NCI-H146 (cell line): ENCODE measurements at places on chromosomes 7 and 10.
A peak's percentile ranks its signal among the peaks of the same experiment; 100 is the strongest.

DNA sequence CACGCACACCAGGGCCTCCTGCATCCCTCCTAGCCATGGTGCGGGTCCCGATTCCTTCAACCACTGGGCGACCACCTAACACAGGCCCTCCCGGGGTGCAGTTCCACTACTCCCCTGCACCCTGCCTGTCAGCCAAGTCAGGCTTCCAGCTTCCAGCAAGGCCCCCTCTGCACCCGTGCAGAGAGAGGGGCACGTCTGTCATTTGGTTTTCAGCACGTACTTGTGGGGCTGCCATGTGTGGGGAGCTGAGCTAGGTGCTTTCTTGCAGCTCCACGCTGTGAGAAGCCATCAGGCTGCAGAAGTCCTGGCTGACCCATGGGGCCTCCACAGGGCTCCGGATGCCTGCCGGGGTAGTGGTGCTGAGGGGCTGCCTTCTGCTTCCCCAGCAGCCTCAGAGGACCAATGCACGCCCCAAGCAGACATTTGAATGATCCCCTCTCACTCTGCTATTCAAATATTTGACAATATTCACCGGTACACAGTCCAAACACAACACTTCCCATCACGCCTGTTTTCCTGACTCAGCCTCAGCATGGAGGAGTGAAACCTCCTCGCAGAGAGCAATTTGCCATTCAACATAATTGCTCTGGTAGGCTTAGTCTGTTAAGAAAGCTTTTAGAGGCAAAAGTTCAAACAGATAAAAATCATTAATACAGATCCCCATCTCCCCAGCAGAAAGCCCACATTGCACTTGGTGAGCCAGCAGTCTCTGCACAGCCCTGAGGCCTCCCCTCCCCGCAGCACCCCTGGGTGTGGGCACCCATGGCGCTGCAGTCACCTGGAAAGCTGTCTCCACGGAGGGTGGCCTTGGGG, 449.9 kb downstream of the PTPRN2 start:
- no peak for DNase-seq

DNA sequence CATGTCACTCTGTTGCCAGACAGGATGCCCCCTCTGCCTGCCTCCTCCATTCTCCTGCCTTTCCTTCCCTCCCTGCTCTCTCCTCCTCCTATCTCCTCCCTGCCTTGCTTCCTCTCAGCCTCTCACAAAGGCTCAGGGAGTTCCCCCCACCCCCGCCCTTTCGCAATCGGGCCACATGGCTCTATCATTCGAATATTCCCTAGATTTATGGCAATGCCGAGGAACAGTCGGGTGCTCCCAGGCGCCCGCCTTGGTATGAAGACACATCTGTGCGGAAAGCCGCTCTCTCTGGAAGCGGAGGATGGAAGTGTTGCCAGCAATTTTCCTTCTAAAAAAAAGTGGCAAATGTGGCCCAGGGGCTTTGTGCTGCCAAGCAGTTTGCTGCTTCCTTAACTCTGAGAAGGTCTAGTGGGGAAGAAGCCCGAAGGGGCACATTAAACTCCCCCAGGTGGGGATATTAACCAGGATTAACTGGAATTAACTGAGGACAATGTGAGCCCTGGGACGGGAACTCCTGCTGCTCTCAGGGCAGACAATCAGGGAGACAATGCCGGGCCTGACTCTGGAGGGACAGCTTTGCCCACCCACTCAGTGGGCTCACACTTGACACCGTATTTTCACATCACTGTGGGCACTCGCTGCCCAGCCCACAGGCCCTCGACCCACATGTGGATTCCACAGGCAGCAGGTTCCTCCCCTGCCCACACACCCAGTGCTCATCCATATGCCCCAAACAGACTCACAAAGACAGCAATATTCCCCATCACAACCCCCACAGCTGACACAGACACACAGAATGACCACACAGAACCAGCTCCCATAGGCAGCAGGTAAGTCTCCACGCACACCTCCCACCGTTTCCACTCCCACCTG, 88.4 kb upstream of the SMNDC1 start:
- DNase-seq = no peak

GRCh38 chr10:71623098-71623985, 96.2 kb downstream of the C10orf105 start:
- no peak for DNase-seq

- DNase-seq = peak; percentile 69
These were observed 14.0 kb downstream of the GATAD1 start for GRCh38 chr7:92461027-92462003.

DNA sequence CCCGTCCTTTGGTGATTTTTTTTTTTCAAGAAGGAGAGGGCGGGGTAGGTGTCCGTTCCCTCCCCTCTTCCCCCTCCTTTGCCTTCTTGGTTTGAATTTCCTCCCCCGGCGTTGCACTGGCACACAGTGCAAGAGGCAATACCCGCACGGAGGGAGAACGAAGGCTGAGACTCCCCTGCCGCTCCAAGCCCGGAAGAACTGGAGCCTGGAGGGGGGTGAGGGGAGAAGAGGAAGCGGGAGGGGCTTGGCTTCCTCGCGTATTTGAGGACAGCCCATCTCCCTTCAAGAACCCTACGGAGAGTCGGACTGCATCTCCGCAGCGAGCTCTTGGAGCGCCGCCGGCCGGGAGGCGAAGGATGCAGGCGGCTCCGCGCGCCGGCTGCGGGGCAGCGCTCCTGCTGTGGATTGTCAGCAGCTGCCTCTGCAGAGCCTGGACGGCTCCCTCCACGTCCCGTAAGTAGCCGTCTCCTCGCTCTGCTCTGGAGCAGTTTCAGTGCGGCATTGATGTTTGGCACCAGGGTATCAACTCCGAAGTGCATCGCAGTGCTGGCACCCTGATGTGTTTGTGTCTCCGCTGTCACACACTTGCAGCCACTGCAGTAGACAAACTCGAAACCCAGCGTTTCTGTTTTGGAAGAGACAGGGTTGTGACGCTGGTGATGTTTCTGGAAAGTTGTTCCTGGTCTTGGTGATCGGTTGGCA, at the start of gene CNTNAP2:
CNTNAP2 (plus strand) TSS at position 281 of the 702 bp plus-strand sequence; CDS start at position 357, 76 bp downstream.
- peak; percentile 94 for DNase-seq

GRCh38 chr10:35606430-35606829, 1.3 kb downstream of the GJD4 start:
- DNase-seq = no peak

- no peak for DNase-seq
These were observed 66.3 kb downstream of the PRKAG2 start for GRCh38 chr7:151810441-151811232.

DNA sequence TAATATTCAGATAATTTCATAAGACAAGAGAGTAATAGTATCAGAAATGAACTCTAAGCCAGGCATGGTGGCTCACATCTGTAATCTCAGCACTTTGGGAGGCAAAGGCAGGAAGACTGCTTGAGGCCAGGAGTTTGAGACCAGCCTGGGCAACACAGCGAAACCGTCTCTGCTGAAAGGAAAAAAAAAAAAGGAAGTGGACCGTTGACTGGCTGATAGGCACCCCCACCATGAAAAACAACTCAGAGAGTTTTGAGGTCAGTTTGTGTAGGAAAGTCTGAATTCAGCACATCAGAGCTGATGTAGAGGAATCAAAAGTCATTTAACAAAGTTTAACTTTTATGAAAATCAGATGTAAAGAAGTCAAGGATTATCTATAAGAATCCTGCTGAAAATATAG, 63.2 kb upstream of the AMPH start:
- DNase-seq = no peak

GRCh38 chr10:14751014-14751896, 23.4 kb downstream of the FAM107B start:
- peak; percentile 56 for DNase-seq

DNA sequence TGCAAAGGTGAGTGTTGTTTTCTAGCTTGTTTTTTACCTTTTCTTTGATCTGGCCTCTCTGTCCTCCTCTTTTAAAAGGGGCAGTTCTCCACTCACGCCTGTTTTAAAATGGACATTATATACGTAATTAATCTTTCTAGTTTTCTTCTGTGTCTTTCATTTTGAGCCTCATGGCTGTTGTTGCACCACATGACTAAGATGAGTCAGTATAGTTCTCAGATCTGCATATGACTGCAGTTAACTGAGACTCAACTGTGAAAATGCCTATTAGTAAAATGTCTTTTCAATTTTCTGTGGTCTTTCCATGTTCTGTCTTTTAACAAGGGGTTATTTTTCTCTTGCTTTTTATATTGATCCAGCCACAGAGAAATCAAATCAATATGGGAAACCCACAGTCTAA, 296.1 kb downstream of the CDK14 start:
- DNase-seq = no peak

- DNase-seq = no peak
These were observed 105.5 kb upstream of the MKLN1 start for GRCh38 chr7:131222171-131222570.

DNA sequence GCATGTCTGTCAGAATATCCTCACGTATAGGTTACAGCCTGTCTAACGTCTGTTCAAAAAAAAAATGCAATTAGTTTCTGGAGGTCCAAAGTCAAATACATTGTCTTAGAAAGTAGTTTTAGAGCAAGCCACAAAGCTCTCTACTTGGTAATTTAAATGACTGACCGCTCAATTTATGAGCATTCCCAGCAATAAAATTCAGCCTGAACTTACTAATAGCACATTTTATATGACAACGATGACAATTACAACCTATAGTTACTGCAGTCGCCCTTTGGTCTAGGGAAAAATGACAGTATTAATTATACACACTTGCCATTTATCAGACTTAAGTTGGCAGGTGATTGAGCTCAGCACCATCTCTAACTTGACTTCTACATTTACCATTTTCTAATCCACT, 425.8 kb upstream of the STEAP1 start:
- DNase-seq = no peak

GRCh38 chr7:114104035-114104434, 185.2 kb upstream of the PPP1R3A start:
- DNase-seq = no peak

DNA sequence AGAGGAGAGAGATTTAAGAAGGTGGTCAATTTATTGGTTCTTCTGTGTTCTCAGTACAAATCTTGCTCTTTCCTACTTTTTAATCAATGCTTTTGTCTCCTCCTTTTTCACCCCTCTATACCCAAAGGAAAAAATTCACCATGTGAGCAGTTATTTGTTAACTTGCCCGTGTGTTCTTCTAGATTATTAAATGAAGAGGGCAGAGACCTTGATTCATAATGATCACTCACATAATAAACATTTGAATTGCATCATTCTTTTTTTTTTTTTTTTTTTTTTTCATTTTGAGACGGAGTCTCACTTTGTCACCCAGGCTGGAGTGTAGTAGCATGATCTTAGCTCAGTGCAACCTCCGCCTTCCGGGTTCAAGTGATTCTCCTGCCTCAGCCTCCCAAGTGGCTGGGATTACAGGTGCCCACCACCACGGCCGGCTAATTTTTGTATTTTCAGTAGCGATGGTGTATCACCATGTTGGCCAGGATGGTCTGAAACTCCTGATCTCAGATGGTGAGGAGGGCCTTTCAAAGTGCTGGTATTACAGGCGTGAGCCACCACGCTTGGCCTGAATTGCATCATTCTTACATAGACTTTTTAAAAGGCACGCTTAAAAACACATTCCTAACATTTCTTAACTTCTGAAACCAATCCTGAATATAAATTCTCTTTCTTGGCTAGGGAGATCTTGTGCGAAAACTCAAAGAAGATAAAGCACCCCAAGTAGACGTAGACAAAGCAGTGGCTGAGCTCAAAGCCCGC, 3.6 kb downstream of the GARS1 start:
- no peak for DNase-seq

DNA sequence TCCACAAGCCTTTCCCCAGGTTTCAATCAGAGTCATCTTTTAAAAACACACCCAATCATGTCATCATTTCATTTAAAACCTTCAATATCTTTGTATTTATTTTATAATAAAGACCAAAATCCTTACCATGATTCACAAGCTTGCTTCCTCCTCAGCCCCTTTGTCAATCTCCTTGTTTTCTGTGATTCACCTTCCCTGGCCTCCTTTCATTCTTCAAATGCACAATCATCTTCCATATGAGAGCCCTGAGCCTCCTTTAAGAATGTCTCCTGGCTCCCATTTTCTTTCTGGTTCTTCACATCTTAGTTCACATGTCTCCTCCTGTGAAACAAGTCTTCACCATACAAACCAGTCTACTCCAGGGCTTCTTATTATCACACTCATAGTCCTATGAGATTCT, 904.0 kb downstream of the SORCS3 start:
- no peak for DNase-seq

DNA sequence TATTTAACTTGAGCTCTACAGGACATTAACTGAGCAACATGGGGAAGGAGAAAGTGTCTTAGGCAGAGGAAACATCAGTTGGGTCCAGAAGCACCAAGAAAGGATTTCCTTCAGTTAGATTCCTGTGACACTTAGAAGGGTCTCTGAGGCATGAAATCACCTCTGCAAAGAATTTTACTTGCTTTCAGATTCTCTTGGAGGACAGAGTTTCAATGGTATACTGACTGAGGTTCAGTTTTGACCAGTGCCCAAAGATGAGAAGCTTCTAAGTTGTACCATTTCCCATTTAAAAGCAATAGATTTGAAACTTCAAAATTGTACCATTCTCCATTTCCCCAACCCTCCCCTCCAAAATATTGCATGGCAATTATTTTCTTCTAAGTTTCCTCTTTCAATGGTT, 102.4 kb downstream of the CHCHD3 start:
- no peak for DNase-seq

GRCh38 chr7:29146888-29147609, 712 bp upstream of the CPVL start:
- peak; percentile 65 for DNase-seq

GRCh38 chr10:14659626-14660196, 115.0 kb downstream of the FAM107B start:
- DNase-seq = no peak

DNA sequence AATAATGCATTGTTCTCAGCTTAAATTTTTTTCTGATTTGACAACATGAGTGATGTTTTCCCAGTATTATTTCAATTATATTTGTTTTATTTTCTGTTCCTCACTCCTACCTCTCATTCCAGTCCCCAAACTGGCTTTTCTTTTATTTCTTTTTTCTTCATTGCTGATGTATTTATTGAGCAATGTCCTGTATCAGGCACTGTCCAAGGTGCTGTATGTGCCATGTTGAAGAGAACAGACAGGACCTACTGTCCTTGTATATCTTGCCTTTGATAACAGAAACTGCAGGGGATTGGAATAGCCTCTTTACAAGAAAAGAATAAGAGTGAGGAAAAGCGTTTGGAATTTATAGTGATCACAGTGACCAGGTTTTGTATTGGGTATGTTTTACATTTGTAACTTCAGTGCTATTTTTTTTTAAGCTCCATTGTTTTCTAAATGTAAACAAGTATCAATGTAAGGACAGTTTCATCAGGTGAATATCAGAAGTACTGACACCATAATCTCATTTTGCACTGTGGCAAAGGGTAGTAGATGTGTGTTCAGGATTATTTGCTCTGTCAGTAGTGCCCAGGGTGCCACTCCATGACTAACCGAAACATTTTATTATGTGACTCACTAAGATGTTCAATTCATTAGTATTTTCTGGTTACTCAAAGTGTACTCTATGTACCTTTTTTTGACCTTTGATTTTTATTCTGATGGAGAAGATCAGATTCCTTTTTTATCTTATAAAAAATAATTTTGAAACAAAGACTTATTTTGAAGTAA, 15.6 kb upstream of the CLDN12 start:
- no peak for DNase-seq

GRCh38 chr7:74138334-74138867, 35.8 kb upstream of the EIF4H start:
- DNase-seq = no peak

GRCh38 chr7:114952296-114952695, 30.4 kb downstream of the MDFIC start:
- no peak for DNase-seq

GRCh38 chr10:4847561-4848355, 21.8 kb downstream of the AKR1E2 start:
- no peak for DNase-seq
